ENCODE measurements at places on chromosomes 2 and 18. TPM values are rescaled to one million over a fixed set of nuclear protein-coding genes. Genes with fewer than 3 reads are reported as not detected.

Gene HOXD13
- 5.4 TPM for total RNA-seq

Gene FLACC1
- total RNA-seq: 0.26 TPM

Gene ANKRD44
- 5.9 TPM for total RNA-seq

- no peak for DNase-seq
Observed at GRCh38 chr18:62370366-62370765, 45.3 kb downstream of the TNFRSF11A start.

DNA sequence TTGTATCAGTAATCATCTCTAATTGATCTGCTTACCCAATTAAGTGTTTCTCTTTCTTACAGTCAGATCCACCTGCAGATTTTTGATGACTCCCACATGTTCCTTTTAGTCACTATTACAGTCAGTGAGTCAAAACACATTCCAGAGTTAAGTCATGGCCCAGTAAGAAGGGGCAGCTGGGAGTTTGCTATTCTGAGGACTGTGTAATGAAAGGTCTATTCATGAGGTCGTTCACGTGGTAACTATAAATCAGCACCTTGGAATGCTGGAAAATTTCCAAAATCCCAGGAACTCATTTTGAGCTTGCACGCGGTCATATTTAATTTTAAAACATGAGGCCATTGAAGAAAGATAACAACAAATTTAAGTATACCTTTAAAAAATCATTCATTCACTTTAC, 252.5 kb downstream of the XIRP2 start:
- DNase-seq: peak; percentile 49

Measured in MG63 (cell line).